ENCODE measurements at places on chromosomes 6 and 20. TPM values are rescaled to one million over a fixed set of nuclear protein-coding genes. Genes with fewer than 3 reads are reported as not detected.

- H3K4me3 ChIP-seq: no peak overlapping the region
- H3K36me3 ChIP-seq: peaks cover 14% of the 10 kb centered on the region
- no peaks in the 10 kb centered on the region for H3K4me1 ChIP-seq
- no peaks in the 10 kb centered on the region for H3K27me3 ChIP-seq
- DNase-seq: no peak
Measured at GRCh38 chr20:33351696-33352095, 49.6 kb downstream of the CDK5RAP1 start.

DNA sequence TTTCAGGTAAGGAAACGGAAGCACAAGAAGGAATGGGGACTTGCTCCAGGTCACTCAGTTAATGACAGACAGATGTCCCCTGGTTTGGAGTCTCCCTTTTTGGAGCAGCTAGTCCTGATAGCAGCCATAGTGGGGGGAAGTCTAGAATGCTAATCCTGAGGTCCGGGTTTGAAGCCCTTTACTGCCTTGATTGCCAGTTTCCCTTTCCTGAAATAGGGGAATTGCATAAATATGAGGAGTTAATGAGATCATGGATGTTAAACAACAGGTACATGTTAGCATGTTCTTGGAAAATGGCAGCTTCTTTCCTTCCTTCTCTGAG is 341 bp upstream of the TTPAL start:
- no peak for DNase-seq
- H3K4me3 ChIP-seq: peak overlapping the region; percentile 96
- peaks cover 21% of the 10 kb centered on the region for H3K4me1 ChIP-seq
- peak overlapping the region; percentile 94 for H3K27ac ChIP-seq
- H3K36me3 ChIP-seq: peaks cover 15% of the 10 kb centered on the region
- no peaks in the 10 kb centered on the region for H3K27me3 ChIP-seq

DNA sequence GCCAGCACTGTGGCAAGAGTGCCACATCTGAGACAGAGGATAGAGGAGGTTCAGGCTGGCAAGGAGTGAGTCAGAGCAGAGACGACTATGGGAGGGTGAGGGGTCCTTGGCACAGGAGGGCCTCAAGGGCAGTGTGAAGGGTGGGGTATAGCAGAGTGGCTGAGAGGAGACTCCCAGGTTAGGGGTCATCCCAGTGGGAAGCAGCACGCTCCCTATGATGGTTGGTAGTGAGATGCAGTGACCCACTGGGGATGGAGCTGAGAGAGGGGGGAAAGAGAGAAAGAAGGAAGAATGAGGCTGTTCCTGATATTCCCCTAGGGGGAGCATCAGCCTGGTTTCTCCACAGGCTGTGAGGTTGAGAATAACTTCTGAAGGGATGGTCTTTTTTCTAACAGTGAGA is 97.3 kb downstream of the INSM1 start:
- H3K27me3 ChIP-seq: no peaks in the 10 kb centered on the region
- no peak for DNase-seq
- peaks cover 11% of the 10 kb centered on the region for H3K36me3 ChIP-seq

Gene PRIM2
- 40.7 TPM for total RNA-seq
